H54 (cell line): ENCODE measurements at places on chromosomes 3 and 15.

GRCh38 chr3:52299879-52300611, 12.4 kb downstream of the GLYCTK start:
- peak; percentile 69 for DNase-seq

GRCh38 chr3:62672988-62673313, 202.3 kb downstream of the CADPS start:
- no peak for DNase-seq

DNA sequence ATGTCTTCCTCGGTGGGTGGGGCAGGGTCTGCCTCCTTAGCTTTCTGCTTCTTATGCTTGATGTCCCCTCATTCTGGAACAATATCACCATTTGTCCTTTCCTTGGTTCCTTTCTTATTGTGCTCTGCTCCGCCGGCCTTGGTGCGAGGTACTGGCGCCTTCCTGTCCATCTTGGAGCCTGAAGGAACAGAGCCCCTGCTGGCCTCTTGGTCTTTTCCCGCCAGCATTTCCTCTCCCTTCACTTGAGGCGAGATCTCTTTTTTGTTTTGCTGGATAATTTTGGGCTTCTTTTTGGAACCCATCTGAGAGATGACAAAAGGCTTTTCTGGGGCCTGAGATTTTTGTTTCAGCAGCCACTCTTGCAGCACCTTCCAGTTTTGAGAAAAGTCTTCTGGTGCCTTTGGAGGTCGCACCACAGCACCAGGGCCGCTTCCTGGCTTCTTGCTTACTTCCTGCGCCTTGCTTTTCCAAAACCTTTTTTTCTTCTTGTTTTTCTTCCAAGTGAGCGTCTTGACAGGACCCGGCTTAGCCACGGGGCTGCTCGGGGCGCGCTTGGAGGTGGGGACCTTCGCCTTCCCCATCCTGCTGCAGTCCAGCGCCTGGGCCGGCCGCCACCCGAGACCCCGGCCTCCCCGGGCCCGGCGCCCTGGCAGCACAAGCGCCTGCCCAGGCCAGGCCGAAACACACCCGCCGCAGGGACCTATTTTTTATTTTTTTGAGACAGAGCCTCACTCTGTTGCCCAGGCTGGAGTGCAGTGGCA, 127.1 kb downstream of the KLF13 start:
- DNase-seq, result no peak

DNA sequence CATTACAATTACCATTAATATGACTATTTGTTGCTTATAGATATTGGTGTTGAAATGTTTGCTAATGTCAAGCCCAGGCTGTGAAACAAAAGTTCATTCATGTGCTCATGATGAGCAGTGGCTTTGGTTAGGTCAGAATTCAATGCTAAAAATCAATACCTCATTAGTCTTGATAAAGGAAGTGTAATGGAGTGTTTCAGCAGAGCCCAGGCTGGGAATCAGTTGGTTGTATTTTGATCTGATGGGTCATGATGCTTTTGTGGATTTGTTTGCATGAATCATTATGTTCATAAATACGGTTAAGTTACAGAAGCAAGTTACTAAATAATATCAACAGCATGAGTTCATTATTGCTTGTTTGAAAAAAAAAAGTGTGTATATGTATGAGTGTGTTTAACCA, 13.6 kb upstream of the ZNF774 start:
- DNase-seq, result no peak

DNA sequence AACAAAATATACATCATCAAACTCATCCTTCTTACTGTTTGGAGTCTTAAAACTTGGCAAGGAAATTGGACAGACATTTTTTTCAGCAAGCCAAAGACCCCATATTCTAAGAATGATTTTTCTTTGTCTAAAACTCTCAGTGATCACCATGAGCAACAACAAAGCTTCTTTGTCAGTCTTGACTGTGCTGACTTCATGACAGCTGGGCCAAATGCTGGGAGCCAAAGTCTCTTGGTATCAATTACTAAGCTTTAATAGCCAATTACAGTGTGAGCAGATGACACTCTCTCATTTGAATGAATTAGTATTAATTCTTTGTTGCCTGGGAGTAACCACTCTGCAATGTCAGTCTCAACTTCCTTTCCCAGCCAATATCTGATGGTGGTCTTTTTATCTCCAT, 48.1 kb upstream of the GK5 start:
- DNase-seq, result no peak

- DNase-seq, result no peak
Measured at GRCh38 chr3:176595307-176595706, 602.0 kb downstream of the TBL1XR1 start.

- no peak for DNase-seq
Measured at GRCh38 chr3:168138421-168138820, 42.7 kb upstream of the GOLIM4 start.

- no peak for DNase-seq
Measured at GRCh38 chr15:74955796-74956647, 550 bp downstream of the RPP25 start.

GRCh38 chr3:71111784-71112440, 471.6 kb downstream of the FOXP1 start:
- DNase-seq, result no peak

DNA sequence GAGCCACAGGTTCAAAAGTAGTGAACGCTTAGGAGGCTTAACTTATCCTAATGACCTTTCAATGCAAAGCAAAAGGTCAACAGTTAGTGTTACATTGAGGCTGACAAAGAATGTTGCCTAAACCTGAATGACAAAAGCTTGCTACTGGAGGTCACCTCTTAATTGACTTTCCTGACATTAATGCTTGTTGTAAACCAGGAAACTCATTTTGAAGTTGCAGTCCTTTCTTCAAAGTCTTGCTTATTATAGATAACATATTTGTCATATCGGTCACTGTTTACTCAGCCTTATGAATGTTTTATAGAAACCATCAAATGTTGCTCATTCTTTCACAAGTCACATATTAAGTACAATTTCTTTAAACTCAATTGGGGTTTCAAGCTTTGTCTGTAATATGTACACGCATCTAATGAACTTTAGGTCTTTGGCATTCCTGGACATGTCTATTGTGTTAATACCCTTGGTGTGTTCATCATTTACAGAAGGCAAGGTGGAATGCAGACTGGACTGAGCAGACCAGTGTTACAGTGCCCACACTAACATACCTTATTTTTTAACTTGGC, 488.2 kb upstream of the NECTIN3 start:
- DNase-seq, result no peak

- DNase-seq, result no peak
Measured at GRCh38 chr15:68313501-68314410, 36.2 kb downstream of the FEM1B start.

DNA sequence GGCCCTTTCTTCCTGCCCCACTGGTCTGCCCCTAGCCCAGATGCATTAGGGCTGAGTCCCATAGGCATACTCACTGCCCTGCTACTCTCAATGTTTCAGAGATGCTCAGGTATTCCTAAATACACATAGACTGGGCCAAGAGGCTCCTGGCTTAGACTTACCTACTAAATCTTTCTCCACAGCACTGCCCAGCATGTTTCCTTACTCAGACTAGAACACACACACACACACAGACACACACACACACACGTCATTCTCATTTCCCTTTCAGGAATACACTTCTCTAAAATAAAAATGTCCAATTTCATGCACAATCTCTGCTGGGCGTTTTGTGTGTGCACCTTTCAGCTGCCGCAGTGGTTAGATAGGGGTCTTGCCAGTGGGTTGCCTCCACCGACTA, 175.7 kb downstream of the FAM43A start:
- no peak for DNase-seq

GRCh38 chr3:40179016-40179415, 130.5 kb upstream of the EIF1B start:
- peak; percentile 34 for DNase-seq

DNA sequence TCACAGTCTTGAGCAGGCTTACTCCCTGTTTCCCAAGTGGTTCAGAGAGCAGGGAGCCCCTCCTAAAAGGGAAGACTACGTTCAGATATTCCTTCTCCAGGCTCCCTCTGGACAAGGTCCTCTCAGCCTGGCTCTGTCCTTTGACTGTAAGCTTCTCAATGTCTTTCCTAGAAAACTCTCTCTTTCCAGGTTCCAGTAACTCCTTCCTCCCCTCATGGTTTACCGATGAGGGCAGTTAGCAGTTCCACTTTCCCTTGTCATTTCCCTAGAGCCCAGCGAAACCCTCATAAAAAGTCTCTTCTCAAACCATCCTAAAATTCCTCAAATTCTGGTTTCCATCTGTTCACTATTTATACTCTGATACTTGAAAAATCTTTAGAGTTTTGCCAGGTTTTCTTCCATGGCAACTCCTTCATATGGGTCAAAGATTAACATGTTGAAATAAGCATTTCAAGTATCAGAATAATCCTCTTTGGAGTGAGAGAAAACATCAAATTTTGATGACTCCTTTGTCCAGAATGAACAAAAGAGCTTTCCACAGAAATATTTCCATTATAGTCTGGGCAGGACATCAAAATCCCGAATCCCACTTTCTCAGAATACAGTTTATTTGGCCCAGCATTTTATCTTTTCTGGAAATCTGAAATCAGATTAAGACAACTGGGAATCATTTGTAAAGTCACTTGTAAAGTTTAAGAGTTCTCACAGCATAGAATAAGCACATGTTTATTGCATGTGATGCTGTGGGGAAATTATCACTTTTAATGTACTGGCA, 599.4 kb downstream of the UNC13C start:
- DNase-seq, result no peak

GRCh38 chr15:71712182-71712581, 98.2 kb upstream of the NR2E3 start:
- DNase-seq, result no peak

- DNase-seq, result no peak
Measured at GRCh38 chr3:116386168-116386567, 59.1 kb downstream of the LSAMP start.

DNA sequence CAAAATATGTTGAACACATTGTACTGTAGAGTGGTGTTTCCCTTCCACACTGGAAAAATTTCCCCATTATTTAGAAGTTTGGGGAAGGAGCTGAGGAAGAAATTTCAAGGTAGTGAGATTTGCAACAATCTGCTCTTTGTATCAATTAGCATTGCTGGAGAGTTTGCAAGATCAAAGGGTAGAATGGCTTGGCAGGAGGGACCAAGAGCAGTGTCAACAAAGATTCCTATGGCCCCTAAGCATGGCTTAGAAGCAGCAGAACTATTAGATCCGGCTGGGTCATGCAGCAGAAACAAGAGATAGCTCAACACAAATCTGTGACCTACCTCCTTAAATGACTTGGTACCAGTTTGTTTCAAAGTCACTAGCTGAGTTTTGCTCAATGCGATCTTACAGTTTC, 175.0 kb downstream of the C3orf38 start:
- no peak for DNase-seq

DNA sequence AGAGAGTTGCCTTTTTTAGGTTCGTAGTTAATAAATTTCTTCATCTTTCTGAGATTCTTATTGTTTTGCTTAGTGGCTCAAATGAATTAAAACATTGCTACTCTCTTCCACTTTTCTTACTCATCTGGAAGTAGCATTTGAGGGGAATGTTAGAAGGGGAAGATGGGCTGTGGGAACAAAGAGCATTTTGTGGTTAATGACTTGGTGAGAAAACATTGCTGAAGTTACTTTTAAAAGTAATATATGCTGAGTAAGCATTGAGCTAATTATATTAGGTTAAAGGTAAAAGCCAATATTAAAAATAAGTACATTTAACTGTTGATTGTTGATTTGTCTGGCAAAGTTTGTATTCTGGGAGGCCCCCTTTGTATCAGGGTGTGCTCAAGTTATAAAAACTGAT, 5.7 kb downstream of the MORF4L1 start:
- DNase-seq, result no peak
